ENCODE measurements at places on chromosomes 3 and 15. TPM values are rescaled to one million over a fixed set of nuclear protein-coding genes. Genes with fewer than 3 reads are reported as not detected.

DNA sequence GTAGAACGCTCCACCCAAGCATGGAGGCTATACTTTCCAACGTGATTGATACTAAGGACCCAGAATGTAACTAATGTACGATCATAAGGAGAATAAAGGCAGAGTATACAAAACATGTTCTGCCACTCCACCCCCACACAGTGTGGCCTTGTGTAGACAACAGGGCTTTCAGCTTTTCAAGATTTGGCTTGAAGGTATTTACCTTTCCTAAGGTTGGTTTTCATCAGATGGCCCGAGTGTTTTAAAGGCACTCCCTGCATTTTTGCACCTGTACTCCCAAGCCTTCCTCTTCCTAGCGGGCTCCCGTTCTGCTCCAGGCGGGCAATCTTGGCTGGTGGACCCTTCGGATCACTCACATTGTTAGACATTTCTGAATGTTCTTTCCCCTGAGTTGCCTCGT is 4.6 kb downstream of the SATB1 start:
- DNase-seq = no peak

DNA sequence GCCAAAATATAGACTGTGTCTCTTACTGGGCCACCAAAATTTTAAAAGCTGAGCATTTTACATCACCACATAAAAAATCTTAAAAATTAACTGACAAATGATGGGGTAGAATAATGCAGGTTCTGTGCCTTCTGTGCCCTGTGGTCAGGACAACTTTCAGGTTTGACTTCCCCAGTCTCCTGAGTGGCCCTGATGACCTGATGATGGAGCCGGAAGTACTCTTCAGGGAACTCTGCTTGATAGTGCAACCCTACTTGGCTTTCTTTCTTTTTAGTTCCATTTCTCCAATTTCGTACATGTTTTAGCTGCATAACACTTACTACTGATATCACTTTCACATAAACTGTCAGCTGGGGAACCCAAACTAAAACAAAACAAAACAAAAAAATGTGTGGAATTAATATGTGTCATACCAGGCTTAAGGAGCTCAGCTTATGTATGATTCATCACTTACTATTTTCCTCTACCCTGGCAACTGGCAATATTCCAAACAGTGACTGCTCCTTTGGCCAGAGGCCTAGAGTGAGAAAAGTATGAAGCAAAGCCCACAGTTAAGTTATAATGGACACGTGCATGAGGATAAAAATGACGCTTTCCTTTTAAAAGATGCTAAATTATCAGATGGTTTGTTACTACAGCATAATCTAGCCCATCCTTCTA is 194.3 kb downstream of the BCHE start:
- peak; percentile 45 for DNase-seq

GRCh38 chr3:188348435-188349244 is 194.7 kb downstream of the LPP start:
- DNase-seq = peak; percentile 86

DNA sequence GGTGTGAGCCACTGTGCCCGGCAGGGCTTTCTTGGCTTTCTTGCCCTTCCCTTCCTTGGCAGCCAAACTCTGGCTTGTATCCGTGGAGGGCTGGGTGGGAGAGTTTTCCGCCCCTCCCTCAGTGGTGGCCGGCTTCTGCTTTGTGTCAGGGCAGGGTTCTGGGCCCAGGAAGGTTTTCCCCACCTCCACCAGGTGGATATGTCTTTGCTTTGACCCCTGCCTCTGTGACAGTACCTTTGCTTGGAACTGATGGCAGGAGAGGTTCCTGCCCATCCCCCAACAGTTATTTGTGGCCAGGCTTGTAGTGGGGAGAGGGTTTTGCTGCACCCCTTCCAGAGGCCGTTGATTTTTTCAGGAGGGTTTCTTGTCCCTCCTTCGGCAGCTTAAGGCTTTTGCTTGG is 24.3 kb downstream of the CSPG5 start:
- no peak for DNase-seq

DNA sequence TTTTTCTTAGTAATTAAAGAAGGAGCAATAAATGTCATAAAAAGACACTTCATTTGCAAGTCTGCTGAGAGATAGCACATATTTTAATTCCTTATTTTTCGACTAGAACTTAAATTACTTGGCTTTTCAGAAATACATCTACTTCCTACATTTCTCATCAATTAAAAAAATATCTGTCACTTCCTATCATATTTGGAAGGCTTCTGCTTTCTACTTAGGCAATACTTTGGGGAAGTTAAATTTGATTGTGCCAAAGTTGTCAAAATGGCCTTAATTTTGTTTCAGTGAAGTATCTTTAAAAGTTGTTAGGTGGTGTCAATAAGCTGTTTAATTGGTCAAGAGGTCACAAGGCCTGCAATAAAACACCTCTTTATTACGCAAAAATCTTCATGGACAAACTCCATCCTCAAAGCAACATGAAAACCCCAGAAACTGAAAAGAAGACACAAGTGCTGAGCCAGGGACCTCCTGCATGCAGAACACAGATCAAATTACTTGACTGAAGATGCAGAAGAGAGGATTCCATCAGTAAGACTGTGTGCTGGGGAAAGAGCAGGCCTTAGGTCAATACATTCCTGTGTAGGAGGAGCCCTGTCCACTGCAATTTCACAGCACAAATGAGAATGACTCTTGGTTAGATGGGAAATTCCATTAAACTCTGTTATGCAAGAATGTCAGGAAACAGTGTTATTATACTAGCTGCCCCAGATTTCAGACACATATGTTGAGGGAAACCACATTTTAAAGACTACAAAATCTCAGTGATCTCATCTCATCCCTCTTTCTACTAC is 48.0 kb upstream of the FSTL1 start:
- DNase-seq = no peak

DNA sequence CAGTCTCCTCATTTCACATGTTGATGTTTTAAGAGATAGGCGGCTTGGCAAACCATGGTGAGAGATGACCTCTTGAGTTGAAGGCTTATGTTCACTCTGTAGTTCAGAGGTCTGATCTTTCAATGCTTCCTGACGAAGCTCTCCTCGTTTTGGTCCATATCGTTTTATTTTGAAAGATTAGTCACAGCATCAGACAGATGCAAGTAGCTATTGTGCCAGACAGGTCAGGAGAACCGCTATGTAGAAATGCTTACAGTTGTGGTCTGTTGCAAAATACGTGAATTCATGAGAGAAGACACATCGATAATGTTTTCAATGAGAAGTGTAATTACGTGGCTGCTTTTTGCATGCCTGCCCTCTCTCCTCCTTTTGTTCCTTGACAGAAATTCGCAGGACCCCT is 47.5 kb downstream of the CHL1 start:
- DNase-seq = no peak

GRCh38 chr3:167305340-167305890 is 74.7 kb downstream of the ZBBX start:
- DNase-seq = no peak

GRCh38 chr3:170420307-170420821 is 1.7 kb downstream of the CLDN11 start:
- no peak for DNase-seq

DNA sequence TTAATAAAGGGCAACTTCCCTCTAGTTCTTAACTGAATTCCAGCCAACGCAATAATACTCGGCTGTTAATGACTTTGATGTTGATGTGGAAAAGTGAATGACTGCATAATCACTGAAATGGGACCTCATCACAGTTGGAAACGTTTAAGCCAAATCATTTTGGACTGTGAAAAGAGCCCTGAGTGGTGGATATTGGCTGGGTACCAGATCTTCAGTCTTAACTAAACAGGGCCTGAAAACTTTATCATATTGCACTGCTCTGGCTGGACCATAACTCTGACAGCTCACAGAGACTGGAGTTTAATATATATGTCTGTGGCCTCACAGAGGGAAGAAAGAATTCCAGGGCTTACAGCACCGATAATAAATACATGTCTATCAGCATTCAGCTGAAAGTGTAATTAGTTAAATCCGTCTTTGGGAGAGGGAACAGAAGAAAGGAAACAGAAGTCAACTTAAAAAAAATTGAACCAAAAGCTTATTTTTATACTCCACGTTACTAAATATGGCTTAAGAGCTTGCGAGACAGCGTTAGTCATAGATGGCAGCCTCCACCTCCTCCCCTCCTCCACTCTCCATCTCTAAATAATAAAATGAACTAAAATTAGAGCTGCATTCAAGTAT is 222.3 kb upstream of the CDIN1 start:
- no peak for DNase-seq

GRCh38 chr3:168495270-168495669 is 399.5 kb upstream of the GOLIM4 start:
- no peak for DNase-seq

DNA sequence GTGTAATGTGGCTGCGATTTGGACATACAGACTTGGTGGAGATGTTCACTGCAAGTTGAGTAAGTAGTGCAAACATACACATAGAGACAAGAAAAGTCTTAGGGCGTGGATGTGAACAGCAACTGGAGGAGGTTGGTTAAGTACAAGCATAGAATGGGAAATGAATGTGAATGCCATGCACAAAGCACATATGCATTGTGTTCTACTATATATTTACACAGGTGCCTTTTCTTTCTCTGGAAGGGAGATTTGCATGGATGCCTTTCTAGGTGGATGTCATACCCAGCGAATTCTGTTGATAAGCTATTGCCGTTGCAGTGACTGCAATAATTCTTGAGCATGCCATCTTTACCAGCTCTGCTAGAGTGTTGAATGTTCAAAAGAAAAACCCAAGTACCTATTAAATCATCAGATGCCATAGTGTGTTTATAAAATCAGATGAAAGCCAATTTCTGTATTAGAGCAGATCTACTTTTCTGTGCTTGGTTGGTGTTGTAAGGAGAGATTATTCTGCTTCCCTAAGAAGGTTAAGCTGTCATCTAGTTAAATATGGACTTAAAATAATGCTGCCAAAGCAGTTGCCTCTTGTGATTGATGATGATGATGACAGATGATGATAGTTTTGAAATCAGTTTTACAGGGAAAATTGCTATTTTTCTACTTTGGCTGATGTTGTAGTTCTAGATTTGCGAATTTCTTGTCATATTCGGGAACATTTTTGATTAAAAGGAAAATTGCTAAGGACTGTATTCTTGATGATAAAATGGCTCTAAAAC is 148.4 kb downstream of the CNTN4 start:
- DNase-seq = no peak

GRCh38 chr3:182925944-182926337 is 54.4 kb downstream of the DCUN1D1 start:
- no peak for DNase-seq

- no peak for DNase-seq
Observed at GRCh38 chr3:169510693-169511010, 152.9 kb downstream of the MECOM start.

DNA sequence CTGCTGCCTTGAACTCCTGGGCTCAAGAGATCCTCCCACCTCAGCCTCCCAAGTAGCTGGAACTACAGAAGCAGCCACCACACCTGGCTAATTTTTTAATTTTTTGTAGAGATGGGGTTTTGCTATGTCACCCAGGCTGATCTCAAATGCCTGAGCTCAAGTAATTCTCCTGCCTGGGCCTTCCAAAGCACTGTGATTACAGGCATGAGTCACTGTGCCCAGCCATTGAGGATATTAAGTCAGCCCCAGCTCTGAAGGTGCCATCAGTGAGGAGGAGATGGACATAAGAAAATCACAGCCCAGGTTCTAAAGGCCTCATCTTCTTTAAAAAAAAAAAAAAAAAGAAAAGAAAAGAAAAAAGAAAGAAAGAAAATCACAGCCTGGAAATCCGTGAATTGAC is 26.6 kb upstream of the PSTPIP1 start:
- DNase-seq = no peak

GRCh38 chr15:90213122-90213817 is 12.1 kb downstream of the SEMA4B start:
- DNase-seq = no peak

GRCh38 chr15:51856714-51857380 is 27.4 kb downstream of the TMOD3 start:
- DNase-seq = no peak

DNA sequence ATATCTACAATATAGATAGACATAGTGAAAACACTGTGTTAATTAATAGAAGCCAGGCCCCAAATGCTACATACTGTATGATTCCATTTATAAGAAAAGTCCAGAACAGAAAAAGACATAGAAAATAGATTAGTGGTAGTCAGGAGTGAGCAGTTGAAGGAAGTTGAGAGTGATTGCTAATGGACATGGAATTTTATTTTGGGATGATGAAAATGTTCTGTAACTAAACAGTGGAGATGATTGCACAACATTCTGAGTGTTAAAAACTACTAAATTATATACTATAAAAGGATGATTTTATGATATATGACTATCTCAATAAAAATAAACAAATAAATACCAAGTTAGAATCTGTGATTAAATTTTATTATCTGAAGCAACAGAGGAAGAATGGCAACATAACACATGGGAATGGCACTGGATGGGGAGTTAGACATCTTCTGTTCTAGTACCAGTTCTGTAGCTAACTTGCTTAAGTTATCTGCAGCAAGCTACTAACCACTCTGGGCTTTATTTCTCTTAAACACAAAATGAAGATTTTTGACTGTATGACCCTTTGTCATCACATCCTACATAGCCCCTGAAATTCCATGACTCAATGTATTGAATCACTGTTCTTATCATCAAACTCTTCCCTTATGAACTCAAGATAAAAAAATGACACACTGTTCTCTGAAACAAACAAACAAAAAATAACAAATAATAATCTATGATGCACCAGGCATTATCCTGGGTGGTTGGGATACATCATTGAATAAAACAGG is 612.7 kb downstream of the TBL1XR1 start:
- DNase-seq = no peak

GRCh38 chr3:62679988-62680387 is 195.2 kb downstream of the CADPS start:
- DNase-seq = no peak

DNA sequence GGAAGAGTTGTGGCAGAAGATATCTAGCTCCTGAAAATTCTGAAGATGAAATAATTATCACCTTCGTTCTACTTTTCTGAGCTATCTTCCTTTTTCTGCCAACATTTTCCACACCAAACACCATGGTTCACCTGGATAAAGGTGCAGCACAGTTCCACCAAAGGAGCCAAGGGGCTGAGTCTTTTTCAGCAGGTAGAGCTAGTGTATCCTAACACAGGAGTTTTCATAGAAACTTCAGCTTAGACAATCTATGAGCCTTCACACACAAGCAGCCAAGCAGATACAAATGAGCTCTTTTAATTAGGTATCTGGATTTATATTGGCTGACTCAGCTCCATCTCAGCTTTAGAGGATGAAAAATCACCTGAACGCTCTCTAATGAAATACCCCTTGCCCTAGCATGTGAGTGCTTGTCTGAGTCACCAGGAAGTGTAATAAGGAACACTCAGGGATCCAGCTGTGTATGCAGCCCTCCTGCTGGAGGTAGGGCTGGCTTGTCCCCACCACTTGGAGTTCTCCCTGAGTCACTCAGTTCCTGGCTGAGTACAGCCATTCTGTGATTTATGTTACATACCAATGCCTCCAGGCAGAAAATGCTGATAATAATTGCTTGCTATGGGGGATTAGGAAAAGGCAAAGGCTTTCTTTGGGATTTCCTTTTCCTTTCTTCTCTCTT is 385.7 kb downstream of the LSAMP start:
- DNase-seq = no peak

GRCh38 chr15:68466876-68467275 is 34.9 kb upstream of the ITGA11 start:
- no peak for DNase-seq

Gene SEMA5B
- 0.16 TPM for total RNA-seq

Gene COL7A1
- total RNA-seq = 1.8 TPM

Gene SPESP1
- 1.7 TPM for total RNA-seq

Gene TMEM207
- total RNA-seq = not detected

Gene CHDH
- total RNA-seq = 0.63 TPM

Gene ASB14
- not detected for total RNA-seq

Gene MYLK
- total RNA-seq = 188 TPM

Gene KY
- not detected for total RNA-seq

Gene RGMA
- total RNA-seq = 12.8 TPM

Gene HCN4
- total RNA-seq = not detected

Gene ZNF660
- total RNA-seq = 1.4 TPM

Gene B3GNT5
- total RNA-seq = 7.9 TPM

Gene TCF12
- total RNA-seq = 165 TPM
